ENCODE measurements at places on chromosomes 12 and 14.

DNA sequence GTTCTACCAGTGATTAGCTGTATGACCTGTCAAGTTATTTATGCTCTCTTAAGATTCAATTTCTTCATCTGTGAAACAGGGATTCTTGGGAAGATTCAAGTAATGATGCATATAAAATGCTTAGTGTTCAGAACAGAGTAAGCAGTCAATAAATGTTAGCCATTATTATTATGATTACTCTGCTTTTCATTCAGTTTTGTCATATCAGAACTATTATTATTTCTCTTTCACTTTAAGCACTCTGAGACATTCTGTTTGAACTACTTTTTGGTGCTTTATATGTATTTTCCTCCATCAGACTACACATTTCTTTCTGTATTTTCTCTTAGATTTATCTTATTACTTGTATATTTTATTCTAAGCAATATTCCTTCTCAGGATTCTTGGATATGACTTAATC is 81.2 kb downstream of the CFAP54 start:
- no peak for DNase-seq

DNA sequence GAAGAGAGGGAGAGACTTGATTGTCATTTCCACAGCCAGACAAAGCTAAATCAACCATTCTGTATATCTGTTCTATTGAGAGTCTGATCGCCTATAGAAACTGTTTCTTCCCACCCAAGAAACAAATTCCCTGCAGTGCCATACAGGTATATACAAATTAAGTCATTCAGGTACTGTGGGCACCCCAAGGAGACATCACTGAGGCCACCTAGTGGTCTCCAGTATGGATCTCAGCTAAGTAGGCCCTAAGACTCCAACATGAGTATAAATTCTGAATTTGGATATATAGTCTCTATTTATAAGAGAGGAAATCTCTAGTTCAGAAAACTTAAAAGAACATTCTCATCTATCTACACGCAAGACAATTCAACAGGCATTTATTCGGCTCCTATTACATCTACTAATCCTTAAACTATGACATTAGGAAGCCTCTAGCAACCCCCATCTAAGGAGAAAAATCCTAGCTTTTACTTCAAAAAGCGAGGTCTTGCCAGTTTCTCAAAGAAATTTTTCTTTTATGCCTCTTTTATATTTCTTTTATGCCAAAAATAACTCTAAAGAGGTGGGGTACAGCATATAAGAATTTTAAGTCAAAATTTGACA is 62.6 kb downstream of the DCAF5 start:
- peak; percentile 52 for DNase-seq

DNA sequence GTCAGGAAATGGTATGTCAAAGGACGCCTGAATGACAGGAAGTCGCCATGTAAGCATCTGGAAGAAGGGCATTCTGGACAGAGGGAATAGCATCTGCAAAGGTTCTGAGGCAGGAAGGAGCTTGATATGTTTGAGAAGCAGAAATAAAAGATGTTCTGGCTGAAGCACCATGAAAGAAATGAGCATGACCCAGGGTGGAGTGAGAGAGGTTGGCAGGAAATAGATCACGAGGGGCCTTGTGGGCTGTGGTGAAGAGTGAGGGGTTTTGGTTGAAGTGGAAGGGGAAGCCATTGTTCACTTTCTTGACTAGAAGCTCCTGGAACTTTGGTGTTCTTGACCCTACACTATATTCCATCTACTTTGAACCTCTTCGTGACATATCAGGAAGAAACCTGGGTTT is 99.4 kb upstream of the PARP11 start:
- no peak for DNase-seq

DNA sequence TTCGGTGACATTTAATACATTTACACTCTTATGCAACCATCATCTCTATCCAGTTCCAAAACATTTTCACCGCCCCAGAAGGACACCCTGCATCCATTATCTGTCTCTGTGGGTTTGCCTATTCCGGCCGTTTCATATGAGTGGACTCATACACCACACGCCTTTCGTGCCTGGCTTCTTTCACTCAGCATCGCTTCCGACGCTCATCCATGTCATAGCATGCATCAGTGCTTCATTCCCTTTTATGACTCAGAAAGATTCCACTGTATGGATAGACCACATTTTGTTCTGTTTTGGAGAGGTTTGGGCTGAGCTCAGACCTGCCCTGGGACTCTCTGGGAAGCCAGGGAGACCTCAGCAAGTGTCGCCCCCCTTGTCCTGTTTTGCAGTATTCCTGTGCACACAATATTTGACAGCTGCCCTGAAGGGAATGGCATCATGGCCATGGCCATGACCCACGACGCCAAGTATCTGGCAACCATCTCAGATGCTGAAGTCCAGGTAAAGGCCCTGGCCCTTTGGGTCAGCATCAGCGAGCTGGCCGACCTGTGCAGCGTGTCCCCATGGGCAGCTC is 23.8 kb downstream of the CFAP251 start:
- DNase-seq: peak; percentile 36

GRCh38 chr14:77741438-77741837 is 19.5 kb downstream of the SNW1 start:
- no peak for DNase-seq

- peak; percentile 7 for DNase-seq
Observed at GRCh38 chr14:20866963-20867362, 24.2 kb upstream of the RNASE3 start.

DNA sequence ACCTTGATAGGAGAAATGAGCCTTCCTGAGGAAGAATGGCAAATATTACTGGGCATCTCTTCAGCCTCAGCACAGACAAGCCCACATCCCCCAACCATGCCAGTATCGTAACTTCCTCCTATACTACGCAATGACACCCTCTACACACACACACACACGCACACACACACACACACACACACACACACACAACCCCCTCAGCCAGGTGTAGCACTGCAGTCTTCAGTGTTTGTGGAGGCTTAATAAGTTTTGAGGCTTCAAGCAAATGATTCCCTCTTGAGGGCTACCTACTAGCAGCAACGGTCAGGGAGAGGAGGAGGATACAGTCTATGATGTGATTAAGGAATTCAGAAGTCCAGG is 1.6 kb downstream of the DGKA start:
- peak; percentile 37 for DNase-seq

- DNase-seq: peak; percentile 67
Observed at GRCh38 chr14:77641534-77642341, 25.3 kb upstream of the SPTLC2 start.

GRCh38 chr12:32107359-32108267 is 966 bp downstream of the BICD1 start:
- peak; percentile 80 for DNase-seq

DNA sequence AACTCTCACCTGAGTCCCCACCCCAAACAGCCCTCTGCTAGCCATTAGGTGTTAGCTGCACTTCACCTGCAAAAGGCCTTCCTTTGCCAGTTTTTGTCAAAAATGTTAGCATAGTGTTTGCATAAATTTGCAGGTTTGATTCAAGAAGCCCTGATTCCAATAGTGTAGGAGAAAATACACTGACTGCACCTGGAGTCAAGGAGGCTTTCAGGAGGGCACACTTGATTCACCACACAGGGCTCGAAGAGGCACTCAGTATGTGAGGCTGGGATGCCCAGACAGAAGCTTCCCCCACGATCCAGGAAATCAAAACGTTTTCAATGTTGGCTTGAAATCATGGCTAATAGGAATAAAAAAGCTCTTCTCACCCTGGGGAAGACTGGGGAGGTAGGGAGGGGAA is 40.5 kb upstream of the DDX11 start:
- no peak for DNase-seq
